ENCODE measurements at places on chromosomes 13 and 19. TPM values are rescaled to one million over a fixed set of nuclear protein-coding genes. Genes with fewer than 3 reads are reported as not detected.

DNA sequence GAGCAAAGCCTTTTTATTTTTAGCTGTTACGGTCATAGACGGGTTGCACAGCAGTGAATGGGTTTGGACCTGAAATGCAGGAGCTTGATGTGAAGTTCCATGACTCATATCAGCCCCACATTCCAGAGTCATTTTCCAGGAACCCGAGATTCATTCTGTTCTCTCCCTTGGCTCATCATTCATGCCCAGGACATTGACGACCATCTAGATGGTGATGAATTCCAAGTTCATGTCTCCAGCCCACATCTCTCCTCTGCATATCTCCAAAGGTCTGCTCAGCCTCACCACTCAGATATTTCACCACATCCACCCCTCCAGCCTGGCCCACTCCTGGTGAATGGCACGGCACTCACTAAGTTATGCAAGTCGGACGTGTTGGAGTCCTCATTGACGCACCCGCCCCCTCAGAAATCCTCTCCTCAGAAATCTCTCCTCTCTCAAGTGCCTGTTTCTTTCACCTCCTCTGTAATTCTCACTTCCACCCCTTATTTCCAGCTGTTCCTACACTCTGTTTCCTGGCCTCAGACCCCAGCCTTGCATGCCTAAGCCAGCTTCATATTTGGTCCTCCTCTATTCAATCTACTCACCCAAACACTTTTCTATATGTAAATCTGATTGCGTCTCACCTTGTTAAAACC is 83.1 kb downstream of the ALOX5AP start:
- no peaks in the 10 kb centered on the region for H3K4me1 ChIP-seq
- no peaks in the 10 kb centered on the region for H3K27me3 ChIP-seq
- no peak overlapping the region for H3K4me3 ChIP-seq
- no peak for DNase-seq
- no peak overlapping the region for H3K27ac ChIP-seq

DNA sequence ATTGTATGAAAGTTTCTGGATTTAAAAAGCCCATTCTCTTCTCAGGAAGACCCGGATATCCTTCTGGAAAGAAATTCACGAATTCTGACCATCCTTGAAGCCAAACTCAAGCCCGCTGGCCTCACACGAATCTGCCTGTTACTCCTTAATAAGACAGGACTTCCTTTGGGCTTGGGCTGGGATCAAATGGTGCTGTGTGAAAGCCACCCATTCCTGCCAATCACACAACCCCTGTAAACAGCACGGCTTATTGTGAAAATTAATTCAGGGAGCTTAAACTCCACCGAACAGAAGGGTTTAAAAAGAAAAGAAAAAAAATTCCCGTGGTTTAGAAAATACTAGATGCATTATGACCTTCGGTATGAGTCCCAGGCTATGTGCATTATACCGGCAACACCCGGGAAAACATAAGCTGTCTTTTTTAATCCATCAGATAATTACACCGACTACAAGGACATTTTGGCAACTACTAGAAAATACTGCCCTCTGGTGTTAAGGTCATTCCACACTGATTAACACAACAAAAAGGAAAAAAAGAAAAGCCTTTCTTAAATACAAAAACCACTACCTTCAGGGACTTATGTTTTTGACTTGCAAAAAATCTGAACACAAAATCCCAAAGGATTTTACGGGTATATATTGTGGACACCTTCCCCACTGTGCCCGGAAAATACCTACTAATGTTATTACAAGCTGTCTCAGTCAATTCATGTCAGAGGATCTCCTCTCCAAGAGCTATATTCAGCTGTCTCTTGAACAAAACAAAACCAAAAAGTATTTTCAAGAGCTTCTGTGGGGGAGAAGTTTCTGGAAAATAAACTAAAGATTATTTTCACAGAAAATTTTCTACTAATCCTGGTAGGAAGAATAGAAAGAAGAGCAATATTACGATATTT is 76.0 kb upstream of the LSM14A start:
- H3K27ac ChIP-seq: no peak overlapping the region
- H3K4me3 ChIP-seq: no peak overlapping the region
- H3K27me3 ChIP-seq: peaks cover 4% of the 10 kb centered on the region
- DNase-seq: peak; percentile 47
- no peaks in the 10 kb centered on the region for H3K4me1 ChIP-seq

- H3K27ac ChIP-seq: no peak overlapping the region
- no peaks in the 10 kb centered on the region for H3K36me3 ChIP-seq
- no peak overlapping the region for H3K4me3 ChIP-seq
- peaks cover 15% of the 10 kb centered on the region for H3K4me1 ChIP-seq
- no peak for DNase-seq
These were observed 68.8 kb downstream of the DOCK9 start for GRCh38 chr13:98909016-98909415.

TJP3 gene
- 21.1 TPM for total RNA-seq

KLK11 gene
- not detected for total RNA-seq

CGB5 gene
- total RNA-seq: not detected

DNA sequence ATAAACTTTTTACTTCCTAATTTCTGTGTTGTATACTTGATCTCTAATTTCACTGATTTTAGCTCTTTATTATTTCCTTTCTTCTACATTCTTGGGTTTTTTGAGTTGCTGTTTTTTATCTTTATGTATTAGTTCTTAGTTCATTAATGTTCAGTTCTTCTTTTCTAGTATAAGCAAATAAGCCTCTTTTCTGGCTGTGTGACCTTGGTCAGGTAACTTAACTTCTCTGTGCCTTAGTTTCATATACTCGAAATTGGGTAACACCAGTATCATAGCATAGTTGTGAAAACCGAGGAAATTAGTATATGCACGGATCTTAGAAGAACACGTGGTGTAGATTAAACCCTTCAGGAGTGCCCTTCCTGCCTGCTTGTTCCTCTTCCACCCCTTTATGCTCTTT is 130.2 kb upstream of the C1QTNF9B start:
- no peaks in the 10 kb centered on the region for H3K36me3 ChIP-seq
- DNase-seq: no peak
- no peaks in the 10 kb centered on the region for H3K27me3 ChIP-seq
- H3K4me3 ChIP-seq: no peak overlapping the region

DNA sequence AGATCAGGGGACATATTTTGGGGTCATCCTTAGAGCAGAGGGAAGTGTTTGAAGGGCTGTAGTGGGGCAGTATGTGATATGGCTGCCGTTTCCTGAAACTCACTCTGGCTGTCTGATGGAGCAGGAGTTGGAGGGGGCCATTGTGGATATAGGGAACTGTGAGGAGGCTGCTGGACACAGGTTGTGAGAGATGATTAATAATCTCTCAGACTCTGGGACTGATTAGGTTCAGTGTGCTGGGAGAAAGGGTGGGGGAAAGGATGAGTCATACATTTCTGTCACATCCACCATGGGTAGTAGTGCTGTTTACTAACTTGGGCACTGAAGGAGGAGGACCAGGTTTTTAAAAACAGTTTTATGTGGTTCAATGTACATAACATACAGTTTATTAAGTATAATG is 4.8 kb downstream of the B3GLCT start:
- no peaks in the 10 kb centered on the region for H3K27me3 ChIP-seq
- no peak overlapping the region for H3K27ac ChIP-seq
- no peak for DNase-seq
- H3K4me3 ChIP-seq: no peak overlapping the region
- no peaks in the 10 kb centered on the region for H3K36me3 ChIP-seq
